NCI-H1105 (cell line): ENCODE measurements at places on chromosomes 4 and X.

GRCh38 chrX:71619986-71620385 lies 1.7 kb upstream of the CXCR3 start:
- DNase-seq = no peak

DNA sequence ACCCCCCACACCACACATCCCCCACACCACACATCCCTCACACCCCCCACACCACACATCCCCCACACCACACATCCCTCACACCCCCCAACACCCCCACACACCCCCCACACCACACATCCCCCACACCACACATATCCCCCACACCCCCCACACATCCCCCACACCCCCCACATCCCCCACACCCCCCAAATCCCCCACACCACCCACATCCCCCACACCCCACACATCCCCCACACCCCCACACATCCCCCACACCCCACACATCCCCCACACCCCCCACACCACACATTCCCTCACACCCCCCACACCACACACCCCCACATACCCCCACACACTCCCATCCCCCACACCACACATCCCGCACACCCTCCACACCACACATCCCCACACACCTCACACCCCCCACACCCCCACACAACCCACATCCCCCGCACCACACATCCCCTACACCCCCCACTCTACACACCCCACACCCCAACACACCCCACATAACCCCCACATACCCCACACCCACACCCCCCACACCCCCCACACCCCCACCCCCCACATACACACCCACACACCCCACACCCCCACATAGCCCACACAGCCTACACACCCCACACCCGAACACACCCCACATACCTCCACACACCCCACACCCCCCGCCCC lies 172.9 kb downstream of the DCLK2 start:
- no peak for DNase-seq

DNA sequence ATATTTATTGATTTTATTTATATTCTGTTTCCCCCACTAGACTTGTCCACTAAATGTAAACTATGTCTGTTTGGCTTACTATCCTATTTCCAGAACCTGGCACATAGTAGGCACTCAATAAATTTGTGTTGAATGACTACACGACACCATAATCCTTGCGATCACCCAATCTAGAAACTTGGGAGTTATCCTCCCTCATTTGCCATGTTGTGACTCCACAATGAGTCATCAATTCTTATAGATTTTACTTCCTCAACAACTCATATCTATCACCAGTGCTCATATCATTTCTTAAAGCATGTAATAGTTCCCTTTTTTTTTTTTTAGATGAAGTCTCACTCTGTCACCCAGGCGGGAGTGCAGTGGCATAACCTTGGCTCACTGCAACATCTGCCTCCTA lies 39.9 kb upstream of the VAMP7 start:
- no peak for DNase-seq

GRCh38 chrX:102154900-102155805 lies 624 bp downstream of the BEX5 start:
- DNase-seq = peak; percentile 11

- DNase-seq = no peak
Observed at GRCh38 chrX:77446908-77447652, at the start of gene FGF16. FGF16 (plus strand) TSS chrX:77447389; CDS start chrX:77447675, 286 bp downstream.

DNA sequence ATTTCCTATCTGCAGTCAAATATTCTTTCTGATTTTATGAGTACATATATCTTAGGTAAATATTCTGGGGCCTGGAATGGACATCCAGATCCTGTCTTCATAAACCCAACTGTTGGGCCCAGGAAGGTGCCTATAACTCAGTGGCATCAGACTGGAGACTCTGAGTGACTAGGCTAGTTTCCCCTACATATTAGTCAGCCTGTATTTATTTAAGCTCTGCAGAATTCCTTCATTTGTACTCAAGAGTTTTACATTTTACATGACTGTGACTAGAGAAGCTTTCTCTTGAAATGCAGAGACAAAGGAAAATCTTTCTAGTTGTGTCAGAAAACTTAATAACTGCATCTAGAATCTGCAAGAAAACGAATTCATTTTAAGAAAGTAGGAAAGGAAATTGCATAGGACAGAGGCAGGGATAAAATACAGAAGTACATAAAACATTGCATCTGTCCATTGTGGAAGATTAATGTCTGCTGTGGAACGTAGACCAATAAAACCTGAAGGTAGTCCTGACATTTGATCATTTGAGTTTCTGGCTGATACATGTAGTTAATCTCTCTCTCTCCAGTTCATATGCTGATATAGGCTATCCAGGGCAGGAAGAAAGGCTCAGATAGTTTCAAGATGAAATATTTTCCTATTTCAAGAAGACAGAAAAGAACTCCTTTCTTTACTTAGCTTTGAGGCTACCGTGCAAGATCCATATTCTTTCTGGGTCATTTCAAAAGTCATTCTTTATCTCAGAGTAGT lies 78.2 kb downstream of the OPHN1 start:
- DNase-seq = no peak

DNA sequence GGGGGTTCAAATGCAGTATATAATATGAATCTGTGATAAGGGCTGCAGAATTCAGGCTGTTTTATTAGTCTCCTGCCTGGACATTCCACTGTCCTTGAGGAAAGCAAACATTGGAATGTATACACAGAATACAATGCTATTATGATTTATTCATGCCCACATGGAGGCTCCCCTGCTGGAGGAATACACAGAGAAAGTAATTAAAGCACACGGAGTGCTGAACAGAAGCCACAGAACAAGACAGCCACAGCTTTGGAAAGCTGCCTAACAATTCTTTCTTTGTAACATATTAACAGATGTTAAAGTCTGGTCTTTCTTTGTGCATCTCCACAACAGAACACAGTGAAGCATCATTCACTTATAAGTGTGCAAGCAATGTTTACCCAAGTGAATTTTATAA lies 155.8 kb downstream of the ARAP2 start:
- DNase-seq = no peak

DNA sequence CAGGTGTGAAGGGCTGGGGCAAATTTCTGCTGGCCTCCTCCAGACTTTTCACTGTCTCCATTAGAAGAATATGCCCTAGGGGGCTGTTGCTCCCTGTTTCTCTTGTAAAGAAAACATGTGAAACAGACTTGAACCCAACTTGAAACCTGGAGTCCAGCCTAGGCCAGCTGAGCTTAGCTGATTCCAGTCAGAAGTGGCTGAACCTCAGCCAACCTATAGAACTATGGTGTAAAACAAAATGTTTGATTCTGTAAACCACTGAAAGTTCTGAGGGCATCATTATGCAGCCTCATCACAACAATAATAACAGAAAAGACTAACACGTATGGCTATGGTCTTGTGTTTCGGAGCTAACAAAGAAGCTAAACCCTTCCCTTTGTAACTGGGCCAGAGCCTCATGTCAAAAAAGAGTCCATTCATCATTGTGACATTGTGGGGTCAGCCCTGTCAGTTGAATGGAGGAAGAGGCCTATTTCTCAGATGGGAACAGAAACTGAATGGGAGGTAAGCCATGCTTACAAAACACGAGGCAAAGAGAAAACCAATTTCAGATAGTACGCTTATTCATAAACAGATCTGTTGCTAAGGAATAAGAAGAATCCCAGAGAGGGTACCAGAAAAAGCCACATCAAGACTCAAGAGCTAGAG lies 34.1 kb downstream of the SETD7 start:
- no peak for DNase-seq

DNA sequence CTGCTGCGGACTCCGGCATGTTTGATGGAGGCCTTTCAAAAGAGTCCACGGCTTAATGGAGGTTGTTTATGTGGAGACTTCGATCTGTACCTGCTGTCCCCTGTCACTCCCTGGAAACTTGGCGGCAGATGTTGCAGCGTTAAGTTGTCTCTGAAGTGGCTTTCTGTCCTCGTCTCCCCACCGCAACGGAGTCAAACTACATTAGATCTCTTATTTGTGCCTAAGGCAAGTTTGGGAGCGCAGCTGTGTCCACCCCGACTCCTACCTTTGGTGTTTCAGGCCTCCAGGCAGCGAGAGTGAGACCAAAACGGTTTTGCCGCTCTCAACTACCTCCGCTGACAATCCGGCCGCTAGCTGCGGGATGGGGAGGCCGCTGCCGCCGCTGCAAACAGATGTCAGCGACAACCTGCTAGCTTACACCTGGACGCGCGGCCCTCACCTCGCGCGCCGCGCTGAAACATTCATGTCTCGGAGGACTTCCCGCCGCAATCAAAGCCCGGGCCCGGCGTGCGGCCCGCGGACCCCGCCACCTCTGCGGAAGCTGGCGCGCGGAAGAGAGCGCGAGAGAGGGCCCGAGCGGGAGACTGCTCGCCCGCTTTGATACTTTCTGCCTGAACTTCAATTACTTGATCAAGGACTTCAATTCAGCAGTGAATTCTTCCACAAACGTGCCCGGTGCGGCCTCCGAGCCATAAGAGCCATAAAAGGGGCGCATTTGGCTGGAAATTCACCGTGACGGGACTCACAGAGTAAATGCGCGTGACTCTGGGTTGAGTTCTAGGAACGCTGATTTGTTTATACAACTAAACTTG lies 108.4 kb downstream of the ANTXR2 start:
- DNase-seq = no peak

GRCh38 chr4:8052160-8052691 lies 106.4 kb downstream of the ABLIM2 start:
- DNase-seq = no peak

- no peak for DNase-seq
Observed at GRCh38 chr4:98202907-98203306, 58.3 kb upstream of the RAP1GDS1 start.

- DNase-seq = no peak
Observed at GRCh38 chr4:158914218-158914617, 145.4 kb downstream of the FNIP2 start.

DNA sequence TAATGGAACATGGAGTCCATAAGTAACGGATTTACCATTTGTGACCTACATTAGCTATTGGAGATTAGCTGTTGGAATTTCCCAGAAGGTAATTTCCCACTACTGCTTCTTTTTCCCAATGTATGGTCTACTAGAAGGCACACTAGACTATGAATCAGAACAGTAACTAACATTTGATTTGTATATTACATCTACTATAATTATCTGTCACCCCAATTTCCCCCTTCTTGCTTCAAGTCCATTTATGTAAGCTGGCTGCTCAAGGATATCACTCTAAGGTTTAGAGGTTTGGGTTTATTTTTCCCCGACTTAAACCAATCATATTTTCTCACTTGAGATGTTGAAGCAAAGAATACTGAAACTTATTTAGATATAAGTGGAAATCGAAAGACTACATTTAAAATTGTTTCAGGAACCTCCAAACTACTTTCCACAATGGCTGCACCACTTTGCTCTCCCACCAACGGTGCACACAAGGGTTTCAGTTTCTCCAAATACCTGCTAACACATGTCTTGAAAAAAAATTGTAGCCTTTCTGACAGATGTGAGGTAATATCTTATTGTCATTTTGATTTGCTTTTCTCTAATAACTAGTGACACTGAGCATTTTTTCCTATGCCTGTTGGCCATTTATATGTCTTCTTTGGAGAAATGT lies 33.3 kb upstream of the H2AZ1 start:
- no peak for DNase-seq

- DNase-seq = no peak
Observed at GRCh38 chr4:6332669-6333050, 63.0 kb downstream of the WFS1 start.

- no peak for DNase-seq
Observed at GRCh38 chr4:120753854-120754253, 168.7 kb downstream of the PRDM5 start.

GRCh38 chrX:40952855-40953254 lies 132.4 kb upstream of the USP9X start:
- no peak for DNase-seq

GRCh38 chr4:127732623-127733328 lies 2.6 kb downstream of the SLC25A31 start:
- peak; percentile 1 for DNase-seq

GRCh38 chr4:21795091-21795490 lies 153.5 kb downstream of the KCNIP4 start:
- no peak for DNase-seq

GRCh38 chrX:121642415-121642814 lies 595.0 kb downstream of the GLUD2 start:
- DNase-seq = no peak

DNA sequence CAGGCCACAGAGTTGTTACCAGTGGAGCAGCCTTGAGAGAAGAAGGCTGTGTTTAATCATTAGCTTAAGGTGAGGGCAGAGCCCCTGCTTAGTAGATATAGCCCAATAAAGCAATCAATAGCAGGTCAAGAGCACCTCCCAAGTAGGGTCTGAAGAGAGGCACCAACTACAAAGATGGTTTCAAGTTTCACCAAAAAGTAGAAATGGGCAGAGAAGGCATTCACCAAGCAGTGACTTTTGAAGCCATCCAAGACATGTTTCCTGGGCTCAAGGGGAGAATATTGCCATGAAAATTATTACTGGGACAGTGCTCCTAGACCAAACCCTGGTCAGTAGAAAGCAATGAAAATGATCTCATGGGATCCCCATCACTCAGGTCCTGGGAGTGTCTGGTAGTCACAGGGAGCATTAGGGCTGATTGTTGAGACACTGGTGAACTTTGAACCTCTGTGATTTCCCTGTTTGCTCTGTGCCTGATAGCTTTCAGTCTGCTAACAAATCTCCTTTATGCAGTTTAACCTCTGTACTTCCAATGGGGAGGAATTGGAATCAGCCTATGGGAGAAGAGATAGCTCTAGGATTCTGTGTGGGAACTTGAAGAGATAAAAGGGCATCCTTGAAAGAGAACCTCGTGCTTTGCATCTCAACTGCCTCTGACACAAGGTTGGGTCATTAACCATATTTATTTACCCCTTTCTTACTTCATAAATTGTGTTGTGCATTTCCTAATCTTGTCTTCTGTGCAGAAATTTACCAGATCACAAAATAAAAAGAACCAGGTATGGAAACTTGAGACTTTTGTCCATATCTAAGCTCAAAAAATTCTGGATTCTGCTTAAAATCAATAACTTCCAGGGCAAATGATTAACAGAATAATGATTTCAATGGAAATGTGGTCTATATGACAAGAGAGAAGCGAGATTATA lies 9.3 kb upstream of the OTC start:
- no peak for DNase-seq

- DNase-seq = no peak
Observed at GRCh38 chr4:184053434-184053833, 148.3 kb downstream of the STOX2 start.

- DNase-seq = no peak
Observed at GRCh38 chr4:11488657-11489452, 60.2 kb upstream of the HS3ST1 start.

DNA sequence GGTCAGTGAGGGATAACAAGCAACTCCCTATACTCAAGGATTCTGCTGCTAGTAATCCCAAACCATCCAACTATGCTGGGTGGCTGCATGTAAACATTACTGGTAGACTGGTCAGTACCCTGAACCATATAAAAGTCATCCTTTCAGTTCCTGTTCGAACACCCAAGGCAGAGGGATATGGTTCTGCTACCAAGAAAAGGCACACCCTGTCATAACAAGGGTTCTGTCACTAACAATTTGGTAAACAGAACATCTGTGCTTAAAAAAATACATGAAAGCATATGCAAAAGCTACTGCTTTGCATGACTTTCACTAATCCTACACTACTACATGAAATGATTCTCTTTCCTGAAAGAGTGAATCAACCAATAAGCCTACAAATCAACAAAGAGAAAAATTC lies 76.8 kb upstream of the MCF2 start:
- DNase-seq = no peak

GRCh38 chr4:180054291-180054690 lies 2188.9 kb upstream of the TENM3 start:
- no peak for DNase-seq

GRCh38 chr4:23422878-23423277 lies 467.0 kb downstream of the PPARGC1A start:
- no peak for DNase-seq
